Keratinocyte (primary cell): ENCODE measurements at places on chromosomes 7 and 10. TPM values are rescaled to one million over a fixed set of nuclear protein-coding genes. Genes with fewer than 3 reads are reported as not detected.

Gene NEUROG3
- not detected in 3 replicates for polyA plus RNA-seq

Gene CCL24
- polyA plus RNA-seq, result not detected in 3 replicates

Gene SORBS1
- 0.32 to 0.54 TPM (median 0.42 TPM) in 3 replicates for polyA plus RNA-seq

DNA sequence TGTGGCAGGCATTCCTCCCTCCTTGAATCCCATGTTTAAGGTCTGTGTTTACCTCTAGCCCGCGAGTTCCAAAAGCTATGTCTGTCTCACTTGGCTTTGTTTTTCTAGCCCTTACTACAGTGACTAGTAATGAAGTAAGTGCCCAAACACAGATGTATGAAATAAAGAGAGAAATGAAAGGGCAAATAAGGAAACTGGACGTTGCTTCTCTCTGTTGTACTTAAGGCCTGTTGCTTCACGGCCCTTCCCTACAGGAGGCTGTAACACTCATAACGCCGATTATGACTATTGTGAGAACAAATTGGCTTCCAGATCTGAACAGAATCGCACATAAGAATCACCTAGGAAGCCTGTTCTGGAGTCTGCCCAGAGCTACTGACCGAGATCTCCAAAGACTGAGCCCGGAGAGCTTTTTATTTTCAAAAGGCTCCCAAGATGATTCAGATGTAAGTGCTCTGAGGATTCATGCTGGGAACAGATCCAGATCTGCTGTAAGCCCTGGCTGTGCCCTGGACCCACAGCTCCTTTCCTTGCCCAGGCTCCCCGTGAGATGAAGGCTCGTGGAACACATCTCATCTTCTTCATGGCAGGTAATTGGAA, 432.6 kb downstream of the SDK1 start:
- no peak for DNase-seq
- peaks cover 2% of the 10 kb centered on the region for H3K36me3 ChIP-seq
- H3K27ac ChIP-seq, result no peak overlapping the region
- no peaks in the 10 kb centered on the region for H3K27me3 ChIP-seq
- H3K4me3 ChIP-seq, result no peak overlapping the region
- H3K4me1 ChIP-seq, result no peaks in the 10 kb centered on the region

GRCh38 chr10:80100861-80101695, 22.6 kb downstream of the TMEM254 start:
- H3K36me3 ChIP-seq, result no peaks in the 10 kb centered on the region
- H3K27me3 ChIP-seq, result no peaks in the 10 kb centered on the region
- peak overlapping the region; percentile 45 for H3K4me3 ChIP-seq
- H3K4me1 ChIP-seq, result peaks cover 8% of the 10 kb centered on the region
- H3K27ac ChIP-seq, result peak overlapping the region; percentile 58

DNA sequence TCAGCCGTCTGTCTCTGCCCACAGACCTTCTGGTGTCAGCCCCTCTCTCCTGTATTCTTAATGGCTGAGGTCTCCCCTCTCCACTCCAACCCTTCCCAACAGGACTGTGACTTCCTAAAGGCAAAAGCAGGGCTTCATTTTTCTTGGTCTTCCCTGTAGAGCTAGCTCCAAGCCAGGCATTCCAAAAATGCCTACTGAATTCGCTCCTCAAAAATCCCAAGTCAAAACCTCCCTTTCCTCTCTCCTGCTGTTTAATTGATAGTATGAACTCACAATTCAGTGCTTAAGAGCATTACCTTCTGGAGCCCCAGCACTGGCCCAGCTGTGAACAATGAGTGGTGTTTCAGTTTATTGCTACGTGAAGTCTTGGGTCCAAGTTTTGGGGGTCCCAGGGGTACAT, 628.4 kb downstream of the PARD3 start:
- no peaks in the 10 kb centered on the region for H3K27me3 ChIP-seq
- peaks cover 3% of the 10 kb centered on the region for H3K4me1 ChIP-seq
- H3K4me3 ChIP-seq, result no peak overlapping the region
- H3K36me3 ChIP-seq, result no peaks in the 10 kb centered on the region
- no peak overlapping the region for H3K27ac ChIP-seq
- no peak for DNase-seq

- no peaks in the 10 kb centered on the region for H3K4me1 ChIP-seq
- H3K27me3 ChIP-seq, result no peaks in the 10 kb centered on the region
- DNase-seq, result no peak
- no peak overlapping the region for H3K4me3 ChIP-seq
- H3K36me3 ChIP-seq, result no peaks in the 10 kb centered on the region
These were observed 607.2 kb upstream of the MGMT start for GRCh38 chr10:128859738-128860386.
